ENCODE measurements at places on chromosomes 4 and X.
A peak's percentile ranks its signal among the peaks of the same experiment; 100 is the strongest.

DNA sequence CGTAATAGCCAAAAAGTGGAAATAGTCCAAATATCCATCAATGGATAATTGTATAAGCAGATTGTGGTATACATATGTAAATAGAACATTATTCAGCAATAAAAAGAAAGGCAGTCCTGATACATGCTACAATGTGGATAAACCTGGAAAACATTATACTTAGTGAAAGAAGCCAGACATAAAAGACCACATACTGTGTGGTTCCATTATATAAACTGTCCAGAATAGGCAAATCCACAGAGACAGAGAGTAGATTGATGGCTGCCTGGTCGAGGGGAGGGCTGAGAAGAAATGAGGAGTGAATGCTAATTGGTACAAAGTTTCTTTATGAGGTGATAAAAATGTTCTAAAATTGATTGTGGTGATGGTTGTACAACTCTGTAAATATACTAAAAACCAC lies 397.4 kb upstream of the RPS6KA3 start:
- DNase-seq, result no peak

GRCh38 chrX:72016881-72017783 lies 106.5 kb downstream of the NHSL2 start:
- DNase-seq, result no peak

GRCh38 chr4:112029771-112030171 lies 115.5 kb upstream of the FAM241A start:
- DNase-seq, result no peak

DNA sequence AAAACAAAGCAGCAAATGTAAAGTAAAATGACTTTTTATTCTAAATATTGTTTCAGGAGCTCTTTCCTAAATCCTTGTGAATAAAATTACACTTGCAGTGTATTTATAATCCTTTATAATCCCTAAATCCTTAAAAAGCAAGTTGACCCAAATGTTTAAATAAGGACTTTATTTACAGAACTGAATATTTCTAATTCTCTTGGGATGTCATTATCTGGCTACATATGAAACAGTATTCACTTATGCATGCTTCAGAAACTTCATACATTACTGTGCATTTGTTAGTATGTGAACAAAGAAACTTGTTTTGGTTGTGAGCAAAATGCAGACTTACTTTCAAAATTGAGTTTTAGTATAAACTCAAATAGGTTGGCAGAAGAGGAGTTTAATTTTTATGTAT lies 49.2 kb downstream of the PTTG2 start:
- DNase-seq, result no peak

- DNase-seq, result no peak
Observed at GRCh38 chr4:47462799-47463234, 685 bp downstream of the COMMD8 start.

DNA sequence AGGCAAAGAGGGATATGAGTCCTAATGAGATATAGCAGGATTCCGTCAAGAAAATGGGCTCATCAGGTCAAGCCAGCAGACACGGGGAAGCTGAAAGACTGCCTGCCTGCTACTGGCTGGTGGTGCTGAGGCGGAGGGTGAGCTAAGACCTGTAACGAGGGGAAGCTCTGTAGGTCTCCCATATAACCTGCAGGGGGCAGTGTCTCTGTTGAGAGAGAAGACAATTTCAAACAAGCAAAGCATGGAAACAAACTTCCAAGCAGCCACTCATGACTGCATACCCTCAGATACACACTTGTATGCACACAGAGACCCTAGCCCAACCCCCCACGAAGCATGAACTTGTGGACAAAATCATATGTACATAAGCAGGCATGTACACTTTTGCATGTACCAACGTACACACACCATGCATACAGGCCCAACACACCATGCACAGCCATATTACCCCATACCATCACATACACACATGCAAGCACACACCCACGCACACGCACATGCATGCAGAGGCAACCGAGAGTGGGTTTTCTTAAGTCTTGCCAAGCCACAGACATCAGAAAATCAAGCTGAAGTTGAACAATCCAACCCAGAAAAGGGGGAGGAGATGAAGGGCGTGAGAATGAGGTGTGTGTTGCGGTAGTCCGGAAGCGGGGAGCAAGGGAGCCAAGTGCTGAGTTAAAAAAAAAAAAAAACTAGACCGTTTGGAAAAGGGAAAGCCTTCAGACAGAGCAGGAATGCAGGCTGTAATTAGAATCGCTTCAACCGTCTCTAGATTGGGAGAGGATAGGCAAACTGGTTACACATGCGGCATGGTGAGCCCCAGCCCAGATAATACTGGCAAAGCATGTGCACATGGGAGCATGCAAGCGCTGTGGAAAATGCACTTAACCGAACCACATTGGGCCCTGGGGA lies 71.0 kb downstream of the PJA1 start:
- DNase-seq, result peak; percentile 67

DNA sequence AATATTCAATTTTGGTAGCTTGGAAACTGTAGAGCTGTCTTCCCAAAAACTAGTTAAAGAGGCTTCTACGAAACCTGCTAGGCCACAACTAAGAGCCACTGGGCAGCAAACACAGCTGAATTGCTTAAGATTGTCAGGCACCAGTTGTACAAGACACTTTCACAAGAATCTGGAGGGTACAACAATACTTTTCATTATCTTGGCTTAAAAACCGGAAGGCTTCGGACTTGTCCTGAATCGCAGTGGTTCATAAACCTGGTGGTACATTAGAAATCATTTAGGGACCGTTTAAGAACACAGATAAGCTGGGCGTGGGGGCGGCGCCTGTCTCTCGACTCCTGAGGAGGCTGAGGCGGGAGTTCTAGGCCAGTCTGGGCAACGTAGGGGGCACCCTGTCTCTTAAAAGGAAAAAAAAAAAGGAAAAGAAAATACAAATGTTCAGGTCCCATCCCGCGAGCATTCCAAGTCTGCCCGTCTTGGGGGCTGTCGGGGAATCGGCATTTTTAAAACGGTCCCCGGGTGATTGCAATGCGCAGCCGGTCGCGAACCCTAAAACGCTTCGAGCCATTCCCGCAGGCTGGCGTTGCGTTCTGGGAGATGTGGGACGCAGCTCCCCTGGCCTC lies 763 bp downstream of the PYURF start:
- DNase-seq, result peak; percentile 43

DNA sequence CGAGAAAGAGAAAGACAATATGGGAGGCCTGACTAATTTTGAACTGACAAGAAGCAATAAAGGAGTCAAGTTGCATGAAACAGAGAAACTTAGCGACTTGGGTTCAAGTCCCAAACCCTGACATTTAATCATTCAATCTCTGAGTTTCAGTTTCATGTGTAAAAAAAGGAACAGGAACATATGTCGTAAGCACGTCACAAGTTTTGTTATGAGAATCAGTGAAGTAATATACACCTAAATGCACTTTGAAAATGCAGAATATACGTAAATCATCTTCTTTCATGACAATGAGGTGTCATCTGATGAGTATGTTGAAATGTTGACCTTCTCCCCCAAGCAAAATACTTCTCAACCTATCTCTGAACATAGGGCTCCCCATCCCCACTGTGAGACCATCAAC lies 10.4 kb downstream of the ACOT9 start:
- peak; percentile 91 for DNase-seq

GRCh38 chrX:150203248-150203645 lies 159.9 kb upstream of the MAMLD1 start:
- peak; percentile 76 for DNase-seq

DNA sequence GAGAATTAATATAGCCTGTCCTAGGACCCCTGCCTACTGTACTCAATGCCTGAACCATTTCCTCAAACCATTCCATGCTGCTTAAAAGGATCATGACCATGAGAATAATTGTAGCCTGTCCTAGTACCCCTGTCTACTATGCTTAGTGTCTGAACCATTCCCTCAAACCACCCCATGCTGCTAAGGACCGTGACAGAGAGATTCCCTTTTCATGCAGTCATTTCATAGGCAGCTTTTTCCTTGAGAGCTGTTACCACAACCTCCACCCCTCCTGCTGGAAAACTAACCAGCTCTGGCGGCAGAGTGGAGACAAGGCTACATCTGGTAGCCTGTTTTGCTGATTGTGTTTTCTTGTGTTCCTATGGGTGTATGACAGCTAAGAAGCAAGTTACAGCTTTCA lies 174.9 kb upstream of the SMARCAD1 start:
- DNase-seq, result no peak

DNA sequence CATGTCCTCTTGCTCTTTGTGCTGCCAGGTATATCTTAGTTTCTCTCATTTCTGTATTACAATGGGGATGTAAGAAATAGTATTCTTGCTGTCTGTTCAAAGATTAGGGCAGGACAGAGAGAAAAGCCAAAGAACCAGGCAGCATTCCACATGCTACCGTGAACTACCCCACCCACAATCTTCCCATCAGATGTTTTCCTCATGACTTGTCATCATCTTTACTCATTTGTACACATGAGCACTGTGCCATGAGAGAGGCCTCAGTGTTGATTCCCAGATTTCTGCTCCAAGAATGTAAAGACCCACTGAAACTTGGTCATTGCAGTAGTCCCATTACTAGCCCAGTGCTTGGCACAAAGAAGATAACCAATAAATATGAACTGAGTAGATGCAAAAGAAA lies 354.6 kb upstream of the RASGEF1B start:
- no peak for DNase-seq

DNA sequence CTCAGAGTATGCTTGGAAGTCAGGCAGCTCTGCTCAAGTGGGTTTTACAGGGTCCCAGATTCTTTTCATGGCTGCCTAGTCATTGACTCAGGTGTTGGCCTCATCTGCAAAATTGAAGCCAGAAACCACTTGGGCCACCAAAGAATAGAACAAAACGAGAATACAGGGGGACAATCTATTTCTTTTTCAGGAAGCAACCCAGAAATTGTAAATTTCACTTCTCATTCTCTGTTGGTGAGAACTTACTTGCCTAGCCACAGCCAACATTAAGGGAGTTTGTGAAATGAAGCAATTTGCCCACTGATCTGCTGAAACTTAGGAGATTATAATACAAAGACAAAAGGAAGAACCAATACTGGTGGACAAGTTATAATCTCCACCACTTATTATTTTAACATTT lies 8.6 kb upstream of the TKTL2 start:
- DNase-seq, result peak; percentile 74

- DNase-seq, result no peak
Observed at GRCh38 chrX:150360331-150360730, 2.8 kb upstream of the MAMLD1 start.

GRCh38 chr4:56314207-56314915 lies 72.9 kb downstream of the AASDH start:
- DNase-seq, result no peak

- DNase-seq, result no peak
Observed at GRCh38 chr4:134632056-134632455, 430.5 kb upstream of the PABPC4L start.

GRCh38 chr4:182415116-182415515 lies 171.9 kb downstream of the TENM3 start:
- no peak for DNase-seq

GRCh38 chrX:8939322-8939721 lies 94.6 kb downstream of the FAM9B start:
- no peak for DNase-seq

DNA sequence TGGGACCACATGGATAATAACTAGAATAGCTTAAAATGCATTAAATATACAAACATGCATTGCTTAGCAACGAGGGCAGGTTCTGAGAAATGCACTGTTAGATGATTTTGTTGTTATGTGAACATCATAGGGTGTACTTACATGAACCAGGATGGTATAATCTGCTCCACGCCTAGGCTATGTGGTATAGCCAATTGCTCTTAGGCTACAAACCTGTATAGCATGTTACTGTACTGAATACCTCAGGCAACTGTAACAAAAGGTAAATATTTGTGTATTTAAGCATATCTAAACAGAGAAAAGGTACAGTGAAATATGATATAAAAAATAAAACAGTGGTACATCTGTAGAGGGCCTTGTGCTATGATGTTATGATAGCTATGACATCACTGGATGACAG lies 169.2 kb upstream of the IL15 start:
- DNase-seq, result no peak

GRCh38 chr4:184100297-184100885 lies 117.3 kb downstream of the ENPP6 start:
- no peak for DNase-seq

DNA sequence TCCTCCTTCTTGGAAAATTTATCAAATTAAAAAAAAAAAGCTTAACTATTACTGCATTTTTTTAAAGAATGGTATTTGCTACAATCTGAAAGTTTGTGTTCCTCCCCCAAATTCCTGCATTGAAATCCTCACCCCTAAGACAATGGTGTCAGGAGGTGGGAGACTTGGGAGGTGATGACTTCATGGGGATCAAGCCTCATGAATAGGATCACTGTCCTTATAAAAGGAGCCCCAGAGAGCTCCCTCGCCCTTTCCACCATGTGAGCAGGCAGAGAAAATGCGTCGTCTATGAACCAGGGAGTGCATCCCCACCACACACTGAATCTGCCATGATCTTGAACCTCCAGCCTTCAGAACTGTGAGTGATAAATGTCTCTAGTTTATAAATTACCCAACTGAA lies 38.0 kb downstream of the DHRSX start:
- DNase-seq, result no peak

DNA sequence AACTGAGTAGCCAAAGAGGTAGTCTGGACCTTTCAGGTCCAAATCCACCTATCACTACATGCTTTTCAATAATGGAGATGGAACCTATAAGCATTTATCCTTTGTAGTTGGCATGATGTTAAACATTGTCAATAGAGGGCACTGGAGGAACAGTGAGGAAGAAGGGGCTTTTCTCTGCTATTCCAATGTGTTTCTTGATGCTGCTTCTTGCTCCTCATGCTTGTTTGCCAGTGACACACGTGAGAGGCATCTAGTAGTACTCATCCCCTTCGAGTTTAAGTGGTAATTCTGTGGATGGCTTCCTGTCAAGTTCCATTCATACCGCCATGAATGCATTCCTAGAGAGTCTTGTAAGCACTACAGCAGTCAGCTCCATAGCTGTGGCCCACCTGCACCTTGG lies 84.0 kb downstream of the NAA11 start:
- DNase-seq, result no peak

- peak; percentile 6 for DNase-seq
Observed at GRCh38 chr4:138761638-138762220, 253.9 kb upstream of the NOCT start.

DNA sequence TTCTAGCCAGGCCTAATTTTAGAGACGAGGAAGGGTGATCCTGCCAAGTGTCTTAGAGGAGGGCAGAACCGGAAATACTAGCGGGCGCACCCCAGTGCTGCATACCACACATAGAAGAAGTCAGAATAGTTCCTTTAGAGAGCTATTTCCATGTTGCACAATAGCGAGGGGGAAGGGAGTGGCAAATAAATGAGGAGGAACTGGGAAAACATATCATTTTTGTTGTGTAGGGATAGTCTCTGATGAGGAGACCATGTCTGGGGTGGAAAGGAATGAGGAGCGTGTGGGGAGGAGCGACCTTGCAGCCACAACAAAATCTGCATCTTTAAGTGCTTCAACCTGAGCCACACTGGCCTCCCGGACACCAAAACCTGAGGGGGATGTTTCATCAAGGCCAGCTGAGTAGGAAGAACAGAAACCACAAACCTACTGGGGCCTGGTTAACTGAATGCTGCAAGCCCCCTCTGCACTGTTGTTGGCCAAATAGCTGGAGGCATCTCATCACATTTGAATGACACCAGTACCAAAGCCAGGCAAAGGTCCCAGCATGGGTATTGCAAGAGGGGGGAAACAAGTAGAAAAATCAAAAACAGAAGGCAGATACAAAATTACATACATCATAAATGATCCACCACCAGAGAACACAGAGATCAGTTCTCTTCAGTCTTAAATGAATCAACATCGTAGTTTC lies 26.7 kb upstream of the C1QTNF7 start:
- peak; percentile 60 for DNase-seq
